A549 treated with CpdA at 1 μM for 4 hours (cell line): ENCODE measurements at places on chromosomes 7 and 10. TPM values are rescaled to one million over a fixed set of nuclear protein-coding genes. Genes with fewer than 3 reads are reported as not detected.

PIP gene
- total RNA-seq: not detected in 5 replicates

CDH23 gene
- total RNA-seq: 2.0 to 2.9 TPM (median 2.2 TPM) in 5 replicates

ZNF467 gene
- 1.1 to 1.9 TPM (median 1.3 TPM) in 5 replicates for total RNA-seq

SLC18A2 gene
- total RNA-seq: 0.05 to 0.06 TPM (median 0.06 TPM) in 3 of 5 replicates, not detected in the others

ANTXRL gene
- 0.09 to 0.24 TPM (median 0.13 TPM) in 3 of 5 replicates, not detected in the others for total RNA-seq

ZNF438 gene
- total RNA-seq: 1.7 to 2.2 TPM (median 1.8 TPM) in 5 replicates

NCF1 gene
- 0.08 to 0.12 TPM (median 0.10 TPM) in 4 of 5 replicates, not detected in the other for total RNA-seq

GBX1 gene
- not detected in 5 replicates for total RNA-seq

IKZF1 gene
- 0.01 TPM in 1 of 5 replicates, not detected in the others for total RNA-seq

COL17A1 gene
- 2.2 to 3.8 TPM (median 2.7 TPM) in 5 replicates for total RNA-seq

RBP4 gene
- total RNA-seq: 5.3 to 10.7 TPM (median 7.6 TPM) in 5 replicates

GNAT3 gene
- not detected in 5 replicates for total RNA-seq

CPA1 gene
- total RNA-seq: not detected in 5 replicates

SNX10 gene
- total RNA-seq: 3.7 to 5.9 TPM (median 4.7 TPM) in 5 replicates

RNF32 gene
- total RNA-seq: 1.1 to 1.9 TPM (median 1.6 TPM) in 5 replicates

TUBB8 gene
- total RNA-seq: 0.07 to 0.26 TPM in 2 of 5 replicates, not detected in the others

ARHGAP22 gene
- total RNA-seq: 3.6 to 4.4 TPM (median 4.0 TPM) in 5 replicates

SH2D4B gene
- total RNA-seq: 0.02 to 0.06 TPM in 2 of 5 replicates, not detected in the others

AKR1C8 gene
- 0.19 to 0.31 TPM in 2 of 5 replicates, not detected in the others for total RNA-seq

CH25H gene
- 0.03 to 0.13 TPM (median 0.09 TPM) in 3 of 5 replicates, not detected in the others for total RNA-seq

MUC12 gene
- total RNA-seq: 15.7 to 22.4 TPM (median 18.7 TPM) in 5 replicates

TFR2 gene
- total RNA-seq: 2.6 to 3.4 TPM (median 2.9 TPM) in 5 replicates

CELF2 gene
- 0.02 to 0.05 TPM (median 0.02 TPM) in 3 of 5 replicates, not detected in the others for total RNA-seq

WEE2 gene
- 0.03 TPM in 1 of 5 replicates, not detected in the others for total RNA-seq

PILRA gene
- total RNA-seq: 4.0 to 6.4 TPM (median 5.4 TPM) in 5 replicates

ADCY1 gene
- total RNA-seq: 2.0 to 2.7 TPM (median 2.2 TPM) in 5 replicates

ALOX5 gene
- total RNA-seq: 0.22 to 0.90 TPM (median 0.61 TPM) in 5 replicates

AUTS2 gene
- 2.9 to 4.8 TPM (median 4.2 TPM) in 5 replicates for total RNA-seq

HECTD2 gene
- 3.0 to 4.3 TPM (median 3.5 TPM) in 5 replicates for total RNA-seq

SFRP5 gene
- 1.2 to 3.0 TPM (median 2.4 TPM) in 5 replicates for total RNA-seq

EN2 gene
- total RNA-seq: 0.54 to 1.1 TPM (median 0.93 TPM) in 5 replicates

NPFFR1 gene
- total RNA-seq: not detected in 5 replicates

CRHR2 gene
- 0.03 TPM in 1 of 5 replicates, not detected in the others for total RNA-seq

TMEM196 gene
- not detected in 5 replicates for total RNA-seq

RAMP3 gene
- not detected in 5 replicates for total RNA-seq

FAM237B gene
- total RNA-seq: not detected in 5 replicates

WNT8B gene
- 0.03 to 0.07 TPM in 2 of 5 replicates, not detected in the others for total RNA-seq

DGKI gene
- 0.24 to 0.59 TPM (median 0.31 TPM) in 5 replicates for total RNA-seq

SPDYE3 gene
- not detected in 5 replicates for total RNA-seq

TMEM270 gene
- 0.17 to 0.23 TPM (median 0.20 TPM) in 3 of 5 replicates, not detected in the others for total RNA-seq

MARVELD1 gene
- 34.9 to 44.0 TPM (median 37.7 TPM) in 5 replicates for total RNA-seq

MYL7 gene
- not detected in 5 replicates for total RNA-seq

ZNF804B gene
- total RNA-seq: not detected in 5 replicates

NUDT13 gene
- total RNA-seq: 2.2 to 5.4 TPM (median 2.9 TPM) in 5 replicates

ZNF511 gene
- total RNA-seq: 62.9 to 76.6 TPM (median 66.7 TPM) in 5 replicates

LIPN gene
- total RNA-seq: not detected in 5 replicates

STAG3 gene
- 0.18 to 0.45 TPM (median 0.26 TPM) in 4 of 5 replicates, not detected in the other for total RNA-seq

MINDY4 gene
- 2.8 to 3.0 TPM (median 3.0 TPM) in 5 replicates for total RNA-seq

RABGEF1 gene
- total RNA-seq: 22.9 to 32.6 TPM (median 24.6 TPM) in 5 replicates

KAZALD1 gene
- 2.2 to 2.9 TPM (median 2.3 TPM) in 5 replicates for total RNA-seq

TRIM56 gene
- 9.9 to 13.3 TPM (median 10.4 TPM) in 5 replicates for total RNA-seq

HTR5A gene
- not detected in 5 replicates for total RNA-seq

HKDC1 gene
- 17.3 to 24.6 TPM (median 19.4 TPM) in 5 replicates for total RNA-seq

MMD2 gene
- not detected in 5 replicates for total RNA-seq

AKR1B1 gene
- total RNA-seq: 2,207 to 2,876 TPM (median 2,725 TPM) in 5 replicates

NUTM2A gene
- total RNA-seq: 0.07 to 0.16 TPM (median 0.10 TPM) in 4 of 5 replicates, not detected in the other

COBL gene
- total RNA-seq: 4.0 to 4.7 TPM (median 4.5 TPM) in 5 replicates

PTF1A gene
- not detected in 5 replicates for total RNA-seq

BICC1 gene
- 21.5 to 30.1 TPM (median 23.6 TPM) in 5 replicates for total RNA-seq
